Brain pericyte (primary cell): ENCODE measurements at places on chromosomes 2 and 18.

- DNase-seq, result no peak
Observed at GRCh38 chr18:78996741-78997490, 17.3 kb downstream of the SALL3 start.

- DNase-seq, result no peak
Observed at GRCh38 chr18:10856132-10856531, 293.2 kb downstream of the PIEZO2 start.

- no peak for DNase-seq
Observed at GRCh38 chr2:199443589-199444130, 14.1 kb downstream of the SATB2 start.

DNA sequence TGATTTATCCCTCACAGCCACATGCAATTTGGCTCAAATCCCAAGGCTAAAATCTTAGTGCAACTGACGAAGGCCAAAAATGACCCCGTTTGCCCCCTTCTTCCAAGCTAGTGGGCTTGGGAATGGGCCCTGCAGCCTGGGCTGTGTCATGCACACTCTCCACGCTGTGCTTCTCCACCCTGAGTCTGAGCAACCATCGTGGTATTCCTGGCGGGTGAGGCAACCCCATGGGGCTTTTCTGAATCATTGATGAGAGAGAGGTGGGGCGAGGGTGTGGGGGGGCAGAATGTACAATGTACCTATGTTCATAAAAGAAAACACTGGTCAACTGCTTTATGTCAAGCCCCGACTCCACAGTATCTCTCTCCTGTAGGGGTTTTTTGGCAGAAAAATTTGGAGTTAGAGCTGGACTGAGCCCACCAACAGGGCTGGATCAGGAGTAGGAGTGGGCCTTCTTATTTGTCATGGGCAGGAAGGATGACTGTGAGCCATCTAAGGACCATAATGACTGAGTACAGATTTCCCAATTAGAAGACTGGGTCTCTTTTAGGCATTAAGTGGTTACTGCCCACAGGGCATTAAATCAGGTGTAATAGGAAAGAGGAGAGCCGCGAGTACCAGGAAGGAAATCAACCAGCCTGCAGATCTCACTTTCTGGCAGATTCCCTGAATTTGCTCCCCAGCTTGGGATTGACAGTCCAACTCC, 8.9 kb downstream of the SULT1C2 start:
- peak; percentile 37 for DNase-seq

DNA sequence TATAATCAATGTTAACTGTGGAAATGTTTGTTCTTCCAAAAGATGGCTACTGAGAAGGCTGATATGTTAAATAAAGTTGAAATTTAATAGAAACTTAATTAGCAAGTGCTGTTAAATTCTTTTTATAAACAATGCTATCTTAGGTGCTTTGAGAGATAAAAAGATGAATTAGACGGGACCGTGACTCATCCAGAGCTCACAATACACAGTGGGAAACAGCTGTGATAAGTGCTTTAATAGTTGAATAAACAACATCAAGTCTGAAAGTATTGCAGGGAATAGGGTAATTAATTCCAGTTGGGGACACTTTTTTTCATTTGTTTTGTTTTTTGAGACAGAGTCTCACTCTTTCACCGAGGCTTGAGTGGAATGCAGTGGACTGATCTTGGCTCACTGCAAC, 85.5 kb upstream of the DTNA start:
- DNase-seq, result no peak

DNA sequence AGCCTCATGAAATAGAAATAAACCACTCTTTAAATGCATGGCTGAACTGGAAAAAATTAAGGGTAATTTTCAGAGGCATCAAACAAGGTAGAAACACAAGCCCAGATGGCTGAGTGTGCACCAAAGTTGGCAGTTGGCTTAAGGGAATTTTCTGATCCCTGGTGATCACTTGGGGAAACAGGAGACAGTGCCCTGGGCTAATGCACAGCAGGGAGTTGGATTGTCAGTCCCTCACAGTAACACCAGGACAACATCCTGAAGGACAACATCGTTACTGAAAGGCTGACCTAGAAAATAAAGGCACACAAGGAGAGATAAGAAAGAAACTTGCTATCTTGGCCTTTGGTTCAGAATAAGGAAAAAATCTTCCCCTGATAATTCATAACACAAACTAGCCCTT, 417.0 kb downstream of the SLC4A3 start:
- DNase-seq, result no peak
